Vagina (tissue), 2 donors: ENCODE measurements at places on chromosomes 1 and 21.

DNA sequence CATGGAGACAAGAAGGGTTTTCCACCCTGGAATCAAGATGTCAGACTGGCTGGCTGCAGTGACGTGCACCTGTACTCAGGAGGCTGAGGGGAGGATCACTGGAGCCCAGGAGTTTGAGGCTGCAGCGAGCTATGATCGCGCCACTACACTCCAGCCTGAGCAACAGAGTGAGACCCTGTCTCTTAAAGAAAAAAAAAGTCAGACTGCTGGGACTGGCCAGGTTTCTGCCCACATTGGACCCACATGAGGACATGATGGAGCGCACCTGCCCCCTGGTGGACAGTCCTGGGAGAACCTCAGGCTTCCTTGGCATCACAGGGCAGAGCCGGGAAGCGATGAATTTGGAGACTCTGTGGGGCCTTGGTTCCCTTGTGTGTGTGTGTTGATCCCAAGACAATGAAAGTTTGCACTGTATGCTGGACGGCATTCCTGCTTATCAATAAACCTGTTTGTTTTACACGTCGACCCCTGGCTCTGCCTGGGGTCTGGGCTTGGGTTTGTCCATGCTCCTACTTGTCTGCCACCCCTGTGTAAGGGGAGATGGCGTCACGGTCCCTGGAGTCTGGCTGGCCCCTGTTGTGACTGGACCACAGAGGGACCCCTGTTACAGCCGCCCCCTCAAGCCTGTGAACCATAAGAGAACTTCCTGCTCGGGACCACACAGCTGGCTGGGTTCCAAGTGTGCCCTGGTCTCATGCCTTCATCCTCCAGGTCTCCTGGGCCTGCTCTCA, 20.9 kb upstream of the VPS13D start:
- no peak overlapping the region for H3K4me3 ChIP-seq
- no peaks in the 10 kb centered on the region for H3K27me3 ChIP-seq
- H3K27ac ChIP-seq, result peak overlapping the region; percentile 62

- no peak overlapping the region for H3K4me3 ChIP-seq
- no peaks in the 10 kb centered on the region for H3K27me3 ChIP-seq
- peaks cover 4% of the 10 kb centered on the region for H3K4me1 ChIP-seq
- H3K27ac ChIP-seq, result no peak overlapping the region
Observed at GRCh38 chr1:232432313-232432712, 197.6 kb downstream of the SIPA1L2 start.

DNA sequence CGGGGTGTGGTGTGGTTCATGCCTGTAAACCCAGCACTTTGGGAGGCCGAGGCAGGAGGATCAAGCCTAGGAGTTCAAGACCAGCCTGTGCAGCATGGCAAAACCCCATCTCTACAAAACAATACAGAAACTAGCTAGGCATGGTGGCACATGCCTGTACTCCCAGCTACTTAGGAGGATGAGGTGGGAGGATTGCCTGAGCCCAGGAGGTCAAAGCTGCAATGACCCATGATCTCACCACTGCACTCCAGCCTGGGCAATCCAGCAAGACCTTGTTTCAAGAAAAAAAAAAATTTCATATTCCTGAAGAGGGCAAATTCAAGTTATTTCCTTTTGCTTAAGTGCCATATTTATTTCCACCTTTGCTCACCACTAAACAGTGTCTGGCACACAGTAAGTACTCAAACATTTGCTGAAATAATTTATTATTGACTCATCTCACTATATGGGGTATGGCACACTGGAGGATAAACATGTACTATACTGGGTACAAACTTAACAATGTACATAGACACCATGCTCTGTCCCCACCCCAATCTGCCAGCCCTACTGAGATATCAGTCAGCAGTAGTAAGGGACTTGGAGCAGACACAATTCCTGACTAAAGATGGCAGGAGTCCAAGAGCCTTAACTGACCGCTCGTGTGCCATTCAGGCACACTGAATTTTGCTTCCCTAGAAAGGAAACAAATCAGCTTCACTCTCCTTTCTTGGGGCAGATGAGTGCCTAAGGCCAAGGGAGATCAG, 15.5 kb downstream of the MEAF6 start:
- no peak for DNase-seq
- no peak overlapping the region for H3K27ac ChIP-seq
- H3K36me3 ChIP-seq, result peaks cover 38% of the 10 kb centered on the region

GRCh38 chr1:34266127-34266951, 89.6 kb downstream of the C1orf94 start:
- H3K4me3 ChIP-seq, result no peak overlapping the region
- H3K36me3 ChIP-seq, result no peaks in the 10 kb centered on the region
- no peak overlapping the region for H3K27ac ChIP-seq
- no peaks in the 10 kb centered on the region for H3K27me3 ChIP-seq
- DNase-seq, result peak; percentile 65

- peaks cover 12% of the 10 kb centered on the region for H3K4me1 ChIP-seq
- no peak overlapping the region for H3K4me3 ChIP-seq
- no peaks in the 10 kb centered on the region for H3K36me3 ChIP-seq
- no peaks in the 10 kb centered on the region for H3K27me3 ChIP-seq
- H3K27ac ChIP-seq, result no peak overlapping the region
Observed at GRCh38 chr21:24045775-24046215, 1561.5 kb downstream of the MRPL39 start.

DNA sequence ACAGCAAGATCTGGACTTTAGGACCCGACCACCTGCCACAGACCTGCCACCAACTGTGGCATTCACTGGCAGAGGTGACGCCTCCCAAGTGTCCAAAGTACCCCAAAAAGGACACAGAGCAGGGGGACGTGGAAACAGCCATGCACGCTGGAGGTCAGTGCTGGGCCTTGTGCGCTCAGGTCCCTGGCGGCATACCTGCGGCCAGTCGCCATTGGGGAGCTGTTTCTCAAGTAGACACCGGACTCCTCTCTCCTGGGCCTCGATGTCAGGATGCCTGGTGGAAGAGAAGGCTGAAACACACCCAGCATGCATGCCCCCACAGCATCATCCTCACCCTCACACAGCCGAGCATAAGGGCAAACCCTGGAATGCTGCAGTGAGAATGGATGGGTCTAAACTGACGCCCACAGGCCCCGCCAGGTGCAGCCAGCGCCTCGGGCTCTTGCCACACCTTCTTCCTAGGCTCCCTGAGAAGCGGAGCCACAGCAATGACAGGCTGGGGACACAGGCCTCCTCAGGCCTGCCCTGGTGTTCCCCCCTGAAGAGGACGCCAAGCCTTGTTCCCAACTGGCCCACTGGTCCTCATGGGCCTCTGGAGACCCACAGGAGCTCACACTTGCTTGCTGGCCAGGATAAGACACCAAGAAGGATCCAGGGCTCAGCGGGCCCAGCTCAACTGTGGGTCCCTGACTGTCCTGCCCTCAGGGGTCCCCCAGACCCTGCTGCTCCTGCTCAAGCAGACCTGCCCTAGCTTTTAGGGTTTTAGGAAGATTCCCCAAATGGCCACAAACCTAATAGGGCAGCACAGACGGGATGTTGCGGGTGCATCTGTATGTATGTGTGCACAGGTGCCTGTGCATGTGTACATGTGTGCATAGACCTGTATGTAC, 7.7 kb upstream of the SPATC1L start:
- no peaks in the 10 kb centered on the region for H3K27me3 ChIP-seq
- DNase-seq, result no peak
- peak overlapping the region; percentile 93 for H3K27ac ChIP-seq
- H3K4me3 ChIP-seq, result no peak overlapping the region

DNA sequence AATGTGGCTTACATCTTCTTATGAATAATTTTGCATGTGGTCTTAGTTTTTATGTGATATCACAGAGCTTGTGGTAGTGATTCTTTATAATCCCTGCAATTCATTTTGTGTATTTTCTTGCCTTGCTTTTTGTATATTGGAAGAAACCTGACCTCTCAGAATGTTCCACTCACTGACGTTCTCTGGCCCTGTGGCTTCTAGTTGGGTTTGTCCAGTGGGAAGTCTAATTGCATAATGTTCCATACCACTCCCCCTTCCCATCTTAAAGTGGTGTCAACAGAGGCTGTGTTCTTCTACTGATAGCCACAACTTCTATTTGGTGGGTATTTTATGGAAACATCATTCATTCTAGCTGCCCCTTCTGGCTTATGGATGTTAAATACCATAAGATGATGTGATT, 225.3 kb downstream of the BACH1 start:
- H3K36me3 ChIP-seq, result no peaks in the 10 kb centered on the region
- no peak overlapping the region for H3K4me3 ChIP-seq
- no peak for DNase-seq
- no peak overlapping the region for H3K27ac ChIP-seq
- no peaks in the 10 kb centered on the region for H3K27me3 ChIP-seq

DNA sequence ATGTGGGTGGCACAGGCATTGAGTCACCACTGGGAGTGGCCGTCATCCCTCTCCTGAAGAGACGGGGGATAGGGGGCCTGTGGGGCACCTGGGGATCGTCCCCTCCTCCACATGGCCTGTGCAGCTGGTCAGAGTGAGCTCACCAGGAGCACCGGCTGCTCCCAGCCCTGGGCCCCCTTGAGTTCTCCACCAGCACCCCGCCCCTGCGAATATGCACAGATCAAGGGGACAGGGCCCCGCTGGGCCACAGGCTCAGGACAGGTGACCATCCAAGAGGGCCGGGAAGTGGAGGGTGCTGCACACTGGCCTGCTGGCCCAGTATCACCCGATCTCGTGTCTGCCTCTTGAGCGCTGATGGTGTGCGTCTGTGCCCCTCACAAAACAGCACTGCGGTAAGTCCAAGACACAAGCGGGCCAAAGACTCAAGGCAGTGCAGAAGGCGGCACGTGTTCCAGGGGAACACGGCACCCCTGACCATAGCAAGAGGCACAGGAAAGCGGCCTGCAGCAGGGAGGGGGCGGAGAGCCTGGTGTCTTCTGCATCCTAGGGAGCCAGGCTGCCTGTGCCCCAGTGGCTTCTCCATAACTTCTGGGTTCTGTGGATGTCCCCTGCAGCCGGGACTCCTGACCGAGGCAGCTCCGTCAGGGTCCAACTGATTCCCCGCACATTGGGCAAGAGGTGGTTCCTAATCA, 18.1 kb upstream of the TSPEAR start:
- no peak overlapping the region for H3K4me3 ChIP-seq
- no peak overlapping the region for H3K27ac ChIP-seq
- H3K36me3 ChIP-seq, result no peaks in the 10 kb centered on the region

GRCh38 chr1:2314803-2315673, 76.3 kb downstream of the MORN1 start:
- H3K4me1 ChIP-seq, result peaks cover 72% of the 10 kb centered on the region
- H3K4me3 ChIP-seq, result peak overlapping the region; percentile 60
- DNase-seq, result no peak
- peak overlapping the region; percentile 96 for H3K27ac ChIP-seq
- H3K27me3 ChIP-seq, result no peaks in the 10 kb centered on the region

DNA sequence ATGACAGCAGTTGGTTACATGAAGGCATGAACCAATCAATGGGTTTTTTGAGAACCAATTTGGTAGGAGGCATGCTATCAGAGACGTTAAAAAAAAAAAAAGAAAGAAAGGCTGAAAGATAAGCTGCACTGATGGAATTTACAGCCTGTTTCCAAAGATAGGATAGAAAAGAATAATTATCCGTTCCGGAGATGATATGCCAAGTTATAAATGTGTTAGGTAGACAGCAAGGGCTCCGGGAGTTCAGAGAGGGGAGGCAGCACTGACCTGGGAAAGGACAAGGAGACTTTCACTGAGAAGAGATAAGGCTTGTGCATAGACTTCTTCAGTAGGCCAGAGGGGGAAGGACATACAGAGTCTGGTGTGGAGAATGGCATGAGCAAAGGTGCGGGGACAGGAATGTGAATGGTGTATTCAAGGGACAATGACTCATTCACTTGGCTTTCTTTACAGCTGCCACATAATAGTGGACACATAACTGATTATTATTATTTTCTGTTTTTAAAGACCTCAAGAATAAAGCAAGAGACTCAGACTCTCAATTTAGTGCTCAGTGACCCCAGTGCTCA, 24.8 kb upstream of the ACBD6 start:
- H3K4me3 ChIP-seq, result no peak overlapping the region
- no peaks in the 10 kb centered on the region for H3K36me3 ChIP-seq
- H3K4me1 ChIP-seq, result no peaks in the 10 kb centered on the region
- no peak for DNase-seq
- no peak overlapping the region for H3K27ac ChIP-seq

DNA sequence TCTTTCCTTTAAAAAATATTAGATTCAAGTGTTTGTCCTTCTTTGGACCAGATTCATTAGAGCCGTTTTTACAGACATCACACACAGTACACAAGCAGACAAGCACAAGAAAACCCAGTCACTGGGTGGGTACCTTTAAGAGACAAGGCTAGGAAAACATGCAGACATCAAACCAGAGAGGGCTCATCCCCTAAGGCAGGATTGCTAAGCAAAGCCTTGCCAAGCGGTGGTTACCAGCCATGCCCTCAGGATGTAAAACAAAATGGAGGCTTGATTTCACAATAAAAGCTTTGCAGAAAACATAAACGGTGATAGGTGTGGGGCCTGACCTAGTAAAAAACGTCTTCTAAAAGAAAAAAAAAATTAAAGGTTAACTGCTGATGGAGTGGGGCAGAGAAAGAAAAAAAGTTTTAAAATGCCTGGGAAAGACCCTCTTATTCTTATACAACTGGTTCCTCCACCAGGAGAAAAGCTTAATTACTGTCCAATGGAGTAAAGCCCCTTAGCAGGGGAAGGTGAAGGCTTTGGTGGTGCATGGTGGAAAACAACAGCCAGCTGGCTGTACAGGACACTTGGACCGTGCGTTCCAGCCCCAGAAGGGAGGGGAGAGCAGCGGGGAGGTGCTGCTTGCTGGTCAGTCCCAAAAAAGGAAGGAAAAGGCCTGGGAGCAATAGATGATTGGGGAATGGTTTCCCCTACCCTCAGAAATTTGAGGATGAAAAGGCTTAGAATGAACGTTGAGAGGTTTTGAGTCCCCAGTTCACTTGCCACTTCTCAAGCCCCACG, 30.4 kb upstream of the FMO1 start:
- no peak overlapping the region for H3K4me3 ChIP-seq
- DNase-seq, result no peak
- H3K27me3 ChIP-seq, result no peaks in the 10 kb centered on the region
- no peak overlapping the region for H3K27ac ChIP-seq

- peak overlapping the region; percentile 13 for H3K27ac ChIP-seq
- no peak overlapping the region for H3K4me3 ChIP-seq
- DNase-seq, result no peak
- H3K27me3 ChIP-seq, result no peaks in the 10 kb centered on the region
- no peaks in the 10 kb centered on the region for H3K36me3 ChIP-seq
- peaks cover 63% of the 10 kb centered on the region for H3K4me1 ChIP-seq
Observed at GRCh38 chr1:205746757-205747412, 3.1 kb downstream of the NUCKS1 start.

DNA sequence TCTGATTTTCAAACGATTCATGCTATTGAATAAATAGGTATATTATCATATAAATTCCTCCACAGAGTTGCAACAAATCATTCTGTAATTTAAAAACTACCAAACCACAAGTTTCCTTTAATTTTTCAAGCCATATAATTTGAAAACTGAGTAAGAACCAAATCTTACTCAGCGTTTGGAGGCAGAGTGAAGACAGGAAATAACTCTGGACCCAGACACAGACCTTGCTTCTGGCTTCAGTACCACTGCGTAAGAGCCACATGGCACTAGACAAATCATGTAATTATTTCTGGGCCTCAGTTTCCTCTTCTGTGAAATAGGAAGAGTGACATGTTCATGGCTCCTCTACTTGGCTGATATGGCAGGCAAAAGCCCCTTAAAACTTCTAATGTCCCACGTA, 82.4 kb downstream of the SMYD2 start:
- no peak for DNase-seq
- H3K4me3 ChIP-seq, result no peak overlapping the region
- H3K4me1 ChIP-seq, result no peaks in the 10 kb centered on the region

- H3K27me3 ChIP-seq, result no peaks in the 10 kb centered on the region
- no peak for DNase-seq
- H3K36me3 ChIP-seq, result no peaks in the 10 kb centered on the region
- no peak overlapping the region for H3K4me3 ChIP-seq
Observed at GRCh38 chr1:20614131-20614579, 19.1 kb upstream of the PINK1 start.
